ENCODE measurements at places on chromosomes 7 and 10. TPM values are rescaled to one million over a fixed set of nuclear protein-coding genes. Genes with fewer than 3 reads are reported as not detected.

NUB1 gene
- 84.1 TPM for total RNA-seq

SFXN3 gene
- total RNA-seq = 24.2 TPM

DNA sequence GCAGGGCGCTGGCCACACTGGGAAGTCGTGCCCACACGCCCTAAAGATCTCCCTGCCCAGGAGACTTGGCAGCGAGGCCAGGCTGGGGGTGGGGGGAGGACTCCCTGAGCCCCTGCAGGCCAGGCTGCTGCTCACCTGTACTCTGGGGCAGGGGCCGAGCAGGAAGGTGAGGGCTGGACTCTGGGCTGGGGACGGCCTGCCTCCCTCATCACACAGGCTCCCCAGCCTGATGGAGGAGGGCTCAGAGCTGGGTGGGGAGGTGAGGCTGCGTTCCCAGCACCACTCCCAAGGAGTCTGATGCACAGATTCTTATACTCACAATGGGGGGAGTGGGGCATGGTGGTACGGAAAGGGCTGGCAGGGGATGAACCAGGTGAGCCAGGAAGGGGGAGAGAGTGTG lies 71.2 kb downstream of the ELFN1 start:
- DNase-seq = no peak

GRCh38 chr10:34494012-34494411 lies 321.1 kb downstream of the PARD3 start:
- DNase-seq = no peak

DNA sequence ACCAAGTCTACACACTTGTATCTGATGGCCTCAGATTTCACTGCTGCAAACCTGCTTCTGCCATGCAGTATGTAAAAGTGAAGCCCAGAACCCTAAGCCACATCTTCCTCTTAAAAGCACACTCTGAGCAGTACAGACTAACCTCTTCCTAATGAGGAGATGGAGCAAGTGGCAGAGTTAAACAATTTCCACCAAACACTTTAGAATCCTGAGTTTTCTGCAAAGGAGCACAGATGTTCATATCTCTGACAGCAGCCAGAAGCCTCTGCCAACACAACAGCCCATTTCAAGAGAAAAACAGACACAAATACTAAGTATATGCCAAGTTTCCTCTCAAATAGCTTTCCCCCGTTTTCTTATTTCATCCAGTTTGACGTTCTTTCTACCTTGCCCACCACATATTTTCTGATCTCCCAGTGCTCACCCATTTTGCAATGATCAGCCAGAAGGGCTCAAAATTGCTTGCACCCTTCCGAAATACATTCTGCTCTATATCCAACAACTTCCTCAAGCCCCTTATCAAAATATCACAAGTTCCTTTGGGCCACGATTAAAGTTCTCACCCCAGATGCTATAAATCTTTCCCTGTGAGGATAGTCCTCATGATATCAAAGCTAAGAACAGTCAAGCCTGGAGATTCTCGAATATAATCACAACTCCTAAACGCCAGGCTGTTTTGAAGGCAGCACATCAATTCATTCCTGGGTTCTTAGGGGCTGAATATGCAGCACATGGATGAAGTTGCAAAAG lies 27.5 kb downstream of the ELMO1 start:
- DNase-seq = no peak

DNA sequence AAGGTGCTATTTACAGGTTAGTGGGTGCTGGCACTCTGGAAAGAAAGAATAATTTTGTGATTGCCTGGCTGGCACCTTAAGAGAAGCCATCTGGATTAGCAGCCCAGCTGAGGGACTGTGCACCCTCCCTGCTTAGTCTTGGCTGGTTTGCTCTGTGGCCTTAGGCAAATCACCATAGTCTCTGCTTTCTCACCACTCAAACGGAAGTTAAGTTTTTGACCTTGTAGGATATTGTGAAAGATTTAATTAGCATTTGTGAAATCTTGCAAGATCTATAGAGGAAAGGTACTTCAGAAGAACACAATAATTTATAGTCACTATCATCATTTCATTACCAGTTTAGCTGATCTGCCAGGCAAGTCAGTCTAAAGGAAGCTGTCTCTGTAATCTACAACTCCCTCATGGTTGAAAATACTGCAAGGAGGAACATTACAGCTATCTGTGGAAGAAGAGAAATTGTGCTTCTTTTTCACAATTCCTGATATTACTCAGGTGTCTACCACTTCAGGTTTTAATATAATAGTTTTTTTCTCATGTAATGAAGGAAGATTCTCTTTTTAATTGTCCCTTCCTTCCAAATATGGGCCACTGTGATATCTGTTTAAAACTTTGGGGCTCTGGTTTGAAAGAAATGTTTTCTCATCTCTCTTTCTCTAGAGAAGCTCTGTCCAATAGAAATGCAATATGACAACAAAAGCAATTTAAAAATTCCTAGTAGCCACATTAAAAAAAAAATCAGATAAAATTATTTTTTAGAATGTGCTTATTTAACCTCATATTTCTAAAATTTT lies 219.6 kb downstream of the PTEN start:
- DNase-seq = no peak
